ENCODE measurements at places on chromosomes 3 and 15.
A peak's percentile ranks its signal among the peaks of the same experiment; 100 is the strongest.

- no peak for DNase-seq
Measured at GRCh38 chr3:53184701-53185100, 23.7 kb downstream of the PRKCD start.

DNA sequence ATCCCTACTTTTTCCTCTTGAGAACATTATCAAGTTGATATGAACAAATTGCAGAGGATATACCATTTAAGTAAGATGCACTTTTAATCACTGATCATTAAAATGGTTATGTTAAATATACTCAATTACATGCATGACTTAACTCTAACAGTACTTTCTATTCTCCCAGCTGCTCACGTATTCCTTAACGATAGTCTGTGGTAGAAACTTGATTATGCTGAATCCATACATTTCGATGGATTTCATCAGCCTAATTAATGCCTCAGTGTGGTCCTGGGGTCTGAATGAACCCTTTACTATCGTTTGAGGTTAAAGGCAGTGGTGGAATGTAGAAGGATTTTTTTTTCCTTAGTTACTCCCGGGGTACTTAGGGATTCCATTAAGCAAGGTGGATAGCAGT is 18.6 kb downstream of the SOX2 start:
- DNase-seq = no peak

DNA sequence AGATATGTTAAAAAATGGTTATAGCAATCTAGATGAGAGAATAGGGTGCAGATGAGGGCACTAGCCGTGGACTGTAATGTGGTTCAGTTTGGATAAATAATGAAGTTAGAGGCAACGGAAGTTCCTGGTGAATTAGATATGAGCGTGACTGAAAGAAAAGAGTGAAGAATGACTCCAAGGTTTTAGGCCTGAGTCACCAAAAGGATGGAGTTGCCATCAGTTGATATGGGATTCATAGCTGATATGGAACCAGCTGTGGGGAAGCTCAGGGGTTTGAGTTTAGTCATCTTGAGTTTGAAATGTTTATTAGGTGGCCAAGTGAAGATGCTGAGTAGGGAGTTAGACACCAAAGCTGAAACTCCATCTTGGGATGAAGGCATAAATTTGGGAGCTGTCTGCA is 66.2 kb downstream of the SSR3 start:
- DNase-seq = no peak

DNA sequence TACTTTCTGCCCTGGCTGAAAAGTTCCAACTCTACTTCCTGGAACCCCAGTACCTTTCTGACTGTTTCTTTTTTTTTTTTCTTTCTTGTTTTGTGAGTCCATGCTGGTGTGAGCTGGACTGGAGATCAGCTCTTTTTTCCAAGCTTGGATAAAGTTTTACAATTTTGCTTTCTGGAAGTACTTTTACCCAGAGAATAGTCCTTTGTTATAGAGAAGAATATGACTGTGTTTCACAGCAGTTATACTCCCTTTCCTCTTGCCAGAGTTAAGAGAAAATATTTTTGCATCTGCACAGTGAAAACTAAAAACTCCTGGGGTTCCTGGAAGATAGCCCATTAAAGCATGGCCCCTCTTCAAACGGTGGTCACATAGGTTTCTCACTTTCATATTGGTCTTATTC is 1100.6 kb downstream of the OTOL1 start:
- no peak for DNase-seq

DNA sequence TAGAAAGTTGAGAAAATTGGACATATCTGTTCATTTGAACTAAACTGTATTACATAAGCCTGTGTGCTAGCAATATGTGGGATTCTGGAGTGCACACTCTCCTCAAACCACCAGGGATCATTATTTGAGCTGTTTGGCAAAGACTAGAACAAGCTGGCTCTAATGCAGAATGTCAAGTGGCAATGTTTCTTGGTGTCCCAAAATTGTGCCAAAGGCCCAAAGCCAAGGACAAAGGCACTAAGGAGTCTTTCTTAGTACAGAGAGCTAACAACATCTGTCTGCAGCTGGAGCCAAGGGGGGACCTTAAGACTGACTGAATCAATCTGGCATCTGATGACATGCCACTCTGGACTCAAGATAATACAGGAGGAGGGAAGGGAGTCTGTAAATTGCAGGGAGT is 76.7 kb upstream of the STRIT1 start:
- DNase-seq = no peak

- DNase-seq = no peak
Measured at GRCh38 chr3:175763948-175764347, 904.8 kb downstream of the NAALADL2 start.

- no peak for DNase-seq
Measured at GRCh38 chr3:147191795-147192385, 214.5 kb downstream of the ZIC4 start.

GRCh38 chr3:188449421-188449820 is 295.5 kb downstream of the LPP start:
- DNase-seq = no peak

- no peak for DNase-seq
Measured at GRCh38 chr3:46065294-46065705, 38.0 kb upstream of the XCR1 start.

- no peak for DNase-seq
Measured at GRCh38 chr3:76065964-76066363, 280.6 kb upstream of the ZNF717 start.

DNA sequence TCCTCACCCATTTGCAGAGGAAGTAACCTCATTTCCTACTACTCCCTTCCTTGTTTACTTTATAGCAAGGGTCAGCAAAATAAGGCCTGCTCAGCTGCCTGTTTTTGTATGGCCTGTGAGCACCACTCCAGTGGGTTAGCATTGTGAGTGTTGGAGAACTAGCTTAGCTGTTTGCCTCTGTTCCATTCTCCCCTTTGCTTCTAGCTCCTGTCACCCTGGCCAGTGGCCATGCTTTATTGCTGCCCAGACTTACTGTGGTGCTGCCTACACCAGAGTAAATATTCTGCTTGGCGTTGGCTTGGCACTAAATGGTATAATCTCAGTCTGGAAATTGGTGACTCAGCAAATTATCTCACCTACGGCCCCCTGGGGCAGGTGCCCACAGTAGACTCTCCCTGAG is 8.8 kb downstream of the PDCD6IP start:
- no peak for DNase-seq

DNA sequence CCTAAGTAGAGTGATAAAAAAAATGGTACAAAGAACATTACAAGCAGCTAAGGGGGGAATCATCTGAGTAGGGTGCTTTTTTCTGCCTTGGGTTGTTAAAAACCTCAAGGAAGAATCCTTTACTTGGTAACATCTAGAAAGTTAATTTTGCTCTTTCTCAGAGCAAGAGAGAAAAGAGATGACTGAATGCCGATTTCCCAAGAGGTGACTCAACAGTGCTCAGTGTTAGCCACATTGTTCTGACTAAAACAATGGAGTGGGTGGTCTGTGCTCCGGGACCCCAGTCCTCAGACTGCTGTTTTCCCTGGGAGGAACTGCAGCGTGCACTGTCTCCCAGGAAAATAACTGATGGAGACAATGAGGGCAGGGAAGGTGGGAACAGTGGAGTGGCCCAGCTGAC is 41.1 kb upstream of the RASGRP1 start:
- no peak for DNase-seq

- DNase-seq = no peak
Measured at GRCh38 chr15:35505141-35505540, 40.8 kb downstream of the DPH6 start.

- DNase-seq = no peak
Measured at GRCh38 chr15:93213281-93213680, 124.3 kb upstream of the RGMA start.

- no peak for DNase-seq
Measured at GRCh38 chr3:14082108-14082657, 42.5 kb downstream of the CHCHD4 start.

- DNase-seq = no peak
Measured at GRCh38 chr15:33114374-33114717, 80.2 kb downstream of the FMN1 start.

DNA sequence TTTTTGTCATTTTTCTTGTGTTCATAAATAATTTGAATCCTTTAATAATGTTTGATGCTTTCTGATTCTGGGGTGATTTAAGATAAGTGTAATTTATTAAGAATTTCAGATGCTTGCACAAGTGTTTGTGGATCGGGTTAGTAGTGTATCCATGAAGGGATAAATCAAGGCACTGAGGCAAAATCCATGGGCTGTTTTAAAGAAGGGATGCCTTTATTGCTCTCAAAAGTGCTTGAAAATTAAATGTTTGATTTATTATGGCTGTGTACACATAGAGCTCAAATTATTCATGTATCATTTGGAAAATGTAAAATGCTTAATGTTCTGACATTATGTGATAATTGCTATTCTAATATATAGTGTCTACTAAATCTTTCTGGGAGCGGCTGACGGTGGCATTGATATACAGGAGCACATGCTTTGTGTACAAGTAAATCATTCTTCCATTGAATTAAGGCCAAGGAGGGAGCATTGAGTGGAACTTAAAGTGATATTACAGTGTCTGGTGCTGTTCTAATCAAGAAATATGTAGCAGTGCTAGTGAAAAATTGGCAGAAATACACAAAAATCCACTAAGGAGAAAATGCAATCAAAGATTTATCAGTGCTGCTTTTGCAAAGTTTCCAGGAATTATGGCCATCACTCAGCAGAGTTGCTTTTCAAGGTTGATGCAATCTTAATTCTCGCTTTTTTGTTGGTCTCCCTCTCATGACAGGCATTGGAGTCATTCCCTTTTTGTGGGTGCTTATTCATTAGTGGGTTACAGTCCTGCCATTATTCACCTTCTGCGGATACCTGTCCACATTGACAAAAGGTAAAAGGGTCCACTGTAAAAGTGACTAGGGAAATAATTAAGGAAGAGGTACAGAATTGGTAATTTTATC is 181.6 kb downstream of the MFSD1 start:
- no peak for DNase-seq

- no peak for DNase-seq
Measured at GRCh38 chr3:155791190-155791589, 14.9 kb downstream of the C3orf33 start.

DNA sequence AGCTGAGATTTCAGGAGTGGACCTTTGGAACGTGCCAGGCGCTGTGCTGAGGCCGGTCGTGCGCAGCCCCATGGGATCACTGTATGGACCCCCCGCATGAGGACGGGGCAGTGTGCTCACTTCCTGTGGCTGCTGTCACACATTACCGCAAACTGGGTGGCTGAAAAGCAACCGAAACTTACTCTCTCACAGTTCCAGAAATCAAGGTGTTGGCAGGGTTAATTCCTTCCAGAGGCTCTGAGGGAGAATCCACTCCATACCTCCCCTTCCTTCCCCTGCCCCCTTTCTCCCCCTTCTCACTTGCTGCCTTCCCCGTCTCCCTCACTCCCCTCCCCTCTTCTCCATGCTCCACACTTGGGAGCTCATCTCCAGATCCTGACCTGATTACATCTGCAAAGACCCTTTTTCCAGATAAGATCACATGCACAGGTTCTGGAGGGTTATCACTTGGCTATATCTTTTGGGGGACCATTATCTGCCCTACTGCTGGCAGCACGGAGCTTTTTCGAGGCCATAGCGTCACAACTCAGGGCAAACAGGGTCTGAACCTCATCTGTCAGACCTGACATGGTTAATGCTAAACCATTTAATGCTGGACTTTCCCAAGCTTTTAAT is 41.2 kb downstream of the KLF13 start:
- DNase-seq = peak; percentile 62

DNA sequence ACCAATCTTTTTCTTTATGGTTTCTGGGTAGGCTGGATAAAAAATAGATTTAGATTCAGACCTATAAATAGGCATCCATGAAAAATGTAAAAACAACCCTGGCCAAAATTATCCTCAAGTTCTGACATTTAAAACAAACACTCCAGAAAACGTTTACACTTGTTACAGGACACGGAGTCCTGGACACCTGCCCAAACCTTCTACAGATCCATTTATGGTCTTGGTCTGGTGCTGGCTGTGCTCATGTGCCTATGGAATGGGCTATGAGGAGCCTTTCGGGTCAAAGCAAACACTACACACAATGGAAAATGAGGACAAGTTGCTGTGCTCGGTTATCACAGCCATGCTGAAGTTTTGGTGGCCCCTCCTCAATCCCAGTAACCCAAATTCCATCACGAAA is 108.1 kb downstream of the PDZRN3 start:
- no peak for DNase-seq

- DNase-seq = no peak
Measured at GRCh38 chr3:185789891-185790830, 34.7 kb downstream of the IGF2BP2 start.

DNA sequence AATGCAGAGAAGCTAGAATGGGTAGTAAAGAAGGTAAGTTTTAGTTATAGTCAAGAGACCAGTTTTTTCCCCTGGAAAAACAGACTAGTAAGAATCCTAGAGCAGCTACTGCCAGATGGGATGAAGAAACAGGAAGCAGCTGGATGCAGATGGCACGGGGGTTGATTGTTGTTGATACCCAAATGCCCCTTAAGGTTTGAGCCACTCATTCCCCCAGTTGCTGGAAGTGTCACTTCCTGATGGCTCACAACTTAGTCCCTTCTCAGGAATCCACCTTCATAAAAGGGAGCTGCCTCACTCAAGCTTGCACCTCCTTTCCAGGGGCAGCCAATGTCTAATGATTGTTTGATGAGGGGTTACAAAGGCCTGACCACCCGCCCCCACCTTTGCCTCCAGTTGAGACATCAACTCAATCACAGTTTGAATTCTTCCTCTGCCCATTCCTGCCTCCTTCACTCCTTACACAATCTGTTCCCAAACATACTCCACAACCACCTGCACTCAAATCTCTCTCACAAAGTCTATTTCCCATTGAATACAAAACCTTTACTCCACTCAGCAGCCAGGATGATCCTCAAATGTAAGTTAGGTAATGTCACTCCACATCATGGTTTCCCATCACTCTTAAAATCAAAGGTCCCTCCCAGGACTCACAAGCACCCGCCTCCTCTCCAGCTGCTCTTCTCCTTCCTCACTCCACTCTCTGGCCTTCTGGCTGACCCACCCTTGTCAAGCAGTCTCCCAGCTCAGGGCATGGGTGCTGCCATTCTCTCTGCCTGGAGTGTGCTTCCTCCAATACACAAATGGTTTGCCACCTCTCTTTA is 450.1 kb upstream of the THBS1 start:
- DNase-seq = no peak

DNA sequence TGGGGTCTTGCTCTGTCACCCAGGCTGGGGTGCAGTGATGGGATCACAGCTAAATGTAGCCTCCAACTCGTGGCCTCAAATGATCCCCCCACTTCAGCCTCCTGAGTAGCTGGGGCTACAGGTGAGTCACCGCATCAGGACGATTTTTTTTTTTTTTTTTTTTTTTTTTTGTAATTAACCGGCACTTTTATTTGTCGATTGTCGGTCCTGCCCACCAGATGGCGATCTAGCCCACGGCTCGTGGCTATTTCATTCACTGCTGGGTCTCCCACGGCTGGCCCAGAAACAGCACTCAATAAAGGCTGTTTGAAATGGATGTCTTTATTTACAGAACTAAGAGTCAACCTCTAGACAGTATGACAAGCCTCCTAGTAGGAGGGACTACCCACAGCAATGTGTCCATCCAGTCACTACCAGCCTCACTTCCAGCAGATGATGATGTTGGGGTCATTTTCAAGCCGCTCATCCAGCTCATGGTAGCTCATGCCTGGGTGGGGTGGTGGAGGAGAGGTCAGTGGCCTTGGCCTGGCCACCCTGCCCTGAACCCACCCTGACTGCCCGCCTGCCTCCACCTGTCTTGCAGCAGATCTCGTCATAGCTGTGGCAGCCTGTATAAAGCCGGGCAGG is 1.8 kb upstream of the ZMYND10 start:
- DNase-seq = peak; percentile 80

- no peak for DNase-seq
Measured at GRCh38 chr3:71219744-71220638, 363.5 kb downstream of the FOXP1 start.
